ENCODE measurements at places on chromosomes 12 and 14. TPM values are rescaled to one million over a fixed set of nuclear protein-coding genes. Genes with fewer than 3 reads are reported as not detected.

GRCh38 chr12:69988481-69989321, 163.7 kb downstream of the MYRFL start:
- no peak for DNase-seq

DNA sequence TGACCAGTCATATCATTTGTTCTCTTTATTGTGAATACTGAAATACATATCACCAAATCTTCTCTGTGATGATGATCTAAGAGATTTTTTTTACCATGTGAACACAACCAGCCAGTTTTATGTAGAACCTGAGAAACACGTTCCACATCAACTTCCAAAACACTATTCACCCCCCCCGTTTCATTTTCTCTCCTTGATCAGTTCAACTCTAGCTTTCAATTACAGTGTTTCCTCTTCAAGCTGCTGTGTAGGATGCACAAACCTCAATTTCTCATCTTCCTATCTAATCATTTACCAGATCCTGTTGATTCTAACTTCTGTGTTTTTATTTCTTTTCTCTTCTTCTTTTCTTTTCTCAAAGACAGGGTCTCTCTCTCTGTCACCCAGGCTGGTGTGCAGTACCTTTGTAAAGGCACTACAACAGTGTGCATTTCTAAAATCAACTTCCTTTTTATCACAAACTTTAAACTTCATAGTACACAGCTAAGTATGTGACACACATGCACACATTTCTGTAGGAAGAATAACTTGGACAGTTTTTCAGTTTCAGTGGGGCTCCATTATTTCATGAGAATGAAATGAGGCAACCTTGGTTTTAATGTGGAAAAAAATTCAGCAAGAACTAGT, 149.9 kb upstream of the FBXO33 start:
- no peak for DNase-seq

- DNase-seq, result no peak
These were observed 28.0 kb downstream of the JAG2 start for GRCh38 chr14:105140581-105140980.

DNA sequence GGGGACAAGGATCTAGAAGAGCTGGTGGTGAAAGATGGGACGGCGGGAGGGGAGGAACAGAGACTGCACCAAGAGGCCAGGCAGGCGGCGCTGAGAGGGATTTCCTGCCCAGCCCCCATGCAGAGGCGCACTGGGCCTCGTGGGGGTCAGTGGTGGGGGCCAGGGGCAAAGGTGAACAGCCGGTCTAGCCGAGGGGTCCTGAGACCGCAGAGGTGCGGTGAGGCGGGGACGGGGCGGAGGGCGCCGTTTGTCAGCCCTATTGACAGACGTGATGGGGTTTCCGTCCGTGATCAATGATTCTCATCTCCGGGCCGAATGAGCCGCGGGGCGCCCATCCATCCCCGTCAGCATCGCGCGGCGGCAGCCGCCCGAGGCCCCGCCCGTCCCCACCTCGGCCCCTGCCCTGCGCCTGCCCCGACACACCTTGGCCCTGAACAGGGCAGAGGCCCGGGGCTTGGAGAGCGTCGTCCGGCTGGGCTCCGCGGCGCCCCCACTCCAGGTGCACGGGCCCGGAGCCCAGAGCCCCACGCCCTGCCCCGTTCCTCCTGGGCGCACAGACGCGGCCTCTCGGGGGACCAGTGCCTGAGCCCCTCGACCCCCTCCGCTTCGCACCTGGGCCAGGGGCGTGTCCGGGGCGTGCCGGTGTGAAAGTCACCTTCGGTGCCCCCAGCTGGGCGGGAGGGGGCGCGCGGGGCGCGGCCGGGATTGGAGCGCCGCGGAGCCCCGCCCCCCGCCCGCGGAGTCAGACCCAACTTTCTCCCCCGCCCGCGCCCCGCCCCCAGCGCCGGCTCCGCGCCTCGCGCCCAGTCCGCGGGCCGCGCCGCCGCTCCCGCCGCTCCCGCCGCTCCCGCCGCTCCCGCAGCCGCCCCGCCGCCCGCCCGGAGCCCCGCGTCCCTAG, at the start of gene NXPH4:
NXPH4 (plus strand) TSS at position 781 of the 898 bp plus-strand sequence. CDS start 176 bp downstream, outside the sequence.
- DNase-seq, result no peak

DNA sequence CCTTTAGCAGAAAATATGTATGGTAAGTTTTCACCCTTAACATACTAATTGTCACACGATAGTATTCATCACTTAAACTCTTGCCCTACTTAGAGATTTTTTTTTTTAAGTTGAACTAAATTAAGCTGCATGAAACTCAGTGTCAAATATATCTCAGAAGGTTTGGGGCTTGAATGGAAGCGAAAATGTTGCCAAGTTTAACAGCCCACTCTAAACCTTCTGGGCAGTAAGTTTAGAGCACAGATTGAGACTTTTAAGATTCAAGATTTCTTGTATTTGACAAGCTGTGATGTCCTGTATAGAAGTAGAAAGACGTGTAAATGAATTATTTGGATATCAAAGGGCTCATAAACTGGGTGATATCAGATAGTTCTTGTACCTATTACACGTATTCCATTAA, 287.3 kb upstream of the FLRT2 start:
- no peak for DNase-seq

- DNase-seq, result no peak
These were observed 30.4 kb downstream of the ATP2B1 start for GRCh38 chr12:89678225-89678624.

DNA sequence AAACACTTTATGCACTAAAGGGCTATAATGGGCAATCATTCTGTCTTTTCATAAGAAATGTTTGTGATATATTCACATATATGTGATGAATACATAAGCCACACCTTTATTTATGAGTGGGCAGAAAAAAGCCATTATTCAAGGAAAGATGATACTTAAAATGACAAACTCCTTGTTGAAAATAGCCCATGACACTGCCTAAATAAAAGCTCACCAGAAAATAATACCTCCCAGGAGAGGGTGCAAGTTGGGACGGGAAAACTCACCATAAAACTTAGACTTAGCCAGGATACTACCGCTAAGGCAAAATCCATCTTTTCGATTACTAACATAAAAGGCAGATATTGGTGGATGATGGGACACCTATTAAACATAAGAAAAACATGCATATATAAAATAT, 35.8 kb upstream of the BBS10 start:
- DNase-seq, result no peak

GRCh38 chr14:99513183-99513694, 32.0 kb downstream of the CCNK start:
- DNase-seq, result no peak

DNA sequence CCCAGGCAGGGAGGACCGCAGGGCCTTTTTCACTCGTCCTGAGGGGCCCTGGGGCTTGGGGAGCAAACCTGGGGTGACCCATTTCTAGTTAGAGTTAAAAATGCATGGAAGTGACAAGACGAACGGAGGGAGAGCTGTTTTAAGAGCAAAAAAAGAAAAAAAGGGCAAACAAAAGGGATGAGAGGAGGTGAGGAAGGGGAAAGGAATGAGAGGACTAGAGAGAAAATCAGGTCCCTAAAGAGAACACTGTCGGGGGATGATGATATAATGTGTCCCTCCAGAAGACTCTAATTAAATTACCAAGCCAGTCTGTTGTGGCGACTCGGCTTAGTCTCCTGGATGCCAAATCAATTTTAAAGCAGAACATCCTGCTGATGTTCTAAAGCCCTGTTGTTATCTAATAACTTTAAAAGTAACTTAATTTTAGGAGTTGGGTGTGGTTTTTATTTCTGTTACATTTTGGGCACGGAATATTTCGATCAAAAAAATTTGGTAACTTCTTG, 1.1 kb downstream of the ANO6 start:
- no peak for DNase-seq

DNA sequence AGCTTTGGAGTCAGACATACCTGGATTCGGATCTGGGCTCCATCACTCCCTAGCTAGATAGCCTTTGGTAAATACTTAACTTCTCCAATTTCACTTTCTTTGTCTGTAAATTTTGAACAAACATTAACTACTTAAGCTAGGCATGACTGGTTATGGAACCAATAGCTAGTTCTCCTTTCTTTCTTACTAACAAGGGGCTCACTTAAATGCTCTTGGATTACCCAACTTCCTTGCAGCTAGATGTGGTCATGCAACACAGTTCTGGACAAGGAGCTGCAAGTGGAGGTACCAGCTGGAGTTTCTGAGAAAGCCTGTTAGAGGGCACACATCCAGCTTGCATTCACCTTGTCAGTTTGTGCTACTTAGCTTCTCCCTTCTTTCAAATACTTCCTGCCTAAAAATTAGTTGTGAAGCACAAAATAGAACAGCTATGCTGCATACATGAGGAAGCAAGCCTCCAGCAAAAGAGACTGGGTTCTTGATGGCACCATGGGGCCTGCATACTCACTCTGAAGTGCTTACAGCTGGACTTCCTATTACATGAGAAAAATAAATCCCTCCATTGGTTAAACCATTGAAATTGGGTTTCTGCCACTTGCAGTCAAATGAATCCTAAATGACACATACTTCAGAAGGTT, 210.1 kb upstream of the EEA1 start:
- DNase-seq, result no peak

The AMN gene
- total RNA-seq, result 3.0 TPM

The SLC10A1 gene
- total RNA-seq, result not detected

The TEX22 gene
- total RNA-seq, result 3.5 TPM
